ENCODE measurements at places on chromosomes 2 and 18.

DNA sequence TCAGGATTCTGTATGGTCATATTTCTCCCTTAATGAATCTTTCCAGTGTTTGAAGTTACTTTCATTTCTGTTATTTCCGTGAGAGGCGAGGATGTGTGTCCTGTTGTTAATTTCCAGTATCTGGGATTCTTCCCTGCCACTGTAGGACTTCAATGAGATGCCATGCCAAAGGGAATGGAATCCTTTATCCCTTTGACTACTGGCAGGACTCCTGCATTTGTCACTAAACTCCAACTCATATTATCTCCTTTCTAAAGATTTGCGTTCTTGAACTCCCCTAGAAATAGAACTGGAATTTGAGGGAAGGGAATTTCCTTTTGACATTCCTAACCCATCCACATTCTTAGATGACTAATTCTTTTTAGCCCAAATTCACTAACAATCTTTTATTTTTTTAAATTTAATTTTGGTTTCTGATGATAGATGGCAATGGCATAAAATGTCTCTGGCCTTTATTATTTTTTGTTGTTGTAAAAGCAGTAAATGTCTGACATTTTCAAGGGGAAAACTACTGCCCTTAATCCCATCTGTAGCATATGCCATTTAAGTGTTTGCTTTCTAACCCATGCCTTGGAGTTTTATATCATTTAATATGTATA is 87.8 kb upstream of the EML6 start:
- no peak for DNase-seq

- DNase-seq, result no peak
These were observed 19.0 kb downstream of the CLUL1 start for GRCh38 chr18:615773-616172.

DNA sequence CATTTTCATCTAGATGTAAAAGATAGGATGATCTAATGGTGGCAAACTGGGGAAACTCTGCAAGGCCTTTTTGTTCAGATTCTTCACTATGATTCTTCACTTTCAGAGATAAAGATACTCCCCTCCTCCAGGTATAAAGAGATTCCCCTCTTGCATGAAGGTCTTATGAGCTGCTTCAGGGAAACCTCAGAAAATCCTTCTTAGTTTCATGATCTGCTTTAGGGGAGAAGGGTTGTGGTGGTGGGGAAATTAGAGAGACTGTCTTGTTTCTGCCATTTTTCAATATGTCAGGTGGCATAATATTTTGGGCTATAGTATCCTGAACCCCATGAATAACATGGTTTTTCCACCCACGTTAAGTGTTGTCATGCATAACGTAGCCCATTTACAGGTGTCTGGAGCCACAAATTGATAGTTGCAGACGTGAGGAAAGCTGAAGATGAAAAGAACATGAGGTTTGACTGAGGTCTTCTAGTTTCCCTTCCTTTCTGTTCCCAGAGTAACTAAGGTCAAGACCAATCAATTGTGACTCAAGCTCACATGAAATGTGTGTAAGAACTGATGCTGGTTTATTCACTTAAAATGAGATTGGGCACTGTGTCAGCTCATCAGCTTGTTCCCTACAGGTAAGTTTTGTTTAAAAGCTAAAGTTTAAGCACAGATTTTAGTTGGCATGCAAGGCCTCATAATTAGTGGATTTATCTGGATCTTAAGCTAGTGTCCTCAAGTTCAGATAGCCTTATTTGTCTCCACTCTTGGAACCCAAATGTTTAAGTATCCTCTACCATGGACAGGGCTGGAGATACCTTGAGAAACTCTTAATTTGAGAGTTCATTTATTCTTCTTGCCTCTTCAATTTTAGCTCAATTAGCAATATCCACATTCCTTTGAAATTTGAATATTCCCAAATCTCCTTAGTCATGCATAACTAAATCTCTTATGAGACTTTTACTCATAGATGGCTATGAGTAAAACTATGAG is 304.5 kb upstream of the FANCL start:
- DNase-seq, result no peak

DNA sequence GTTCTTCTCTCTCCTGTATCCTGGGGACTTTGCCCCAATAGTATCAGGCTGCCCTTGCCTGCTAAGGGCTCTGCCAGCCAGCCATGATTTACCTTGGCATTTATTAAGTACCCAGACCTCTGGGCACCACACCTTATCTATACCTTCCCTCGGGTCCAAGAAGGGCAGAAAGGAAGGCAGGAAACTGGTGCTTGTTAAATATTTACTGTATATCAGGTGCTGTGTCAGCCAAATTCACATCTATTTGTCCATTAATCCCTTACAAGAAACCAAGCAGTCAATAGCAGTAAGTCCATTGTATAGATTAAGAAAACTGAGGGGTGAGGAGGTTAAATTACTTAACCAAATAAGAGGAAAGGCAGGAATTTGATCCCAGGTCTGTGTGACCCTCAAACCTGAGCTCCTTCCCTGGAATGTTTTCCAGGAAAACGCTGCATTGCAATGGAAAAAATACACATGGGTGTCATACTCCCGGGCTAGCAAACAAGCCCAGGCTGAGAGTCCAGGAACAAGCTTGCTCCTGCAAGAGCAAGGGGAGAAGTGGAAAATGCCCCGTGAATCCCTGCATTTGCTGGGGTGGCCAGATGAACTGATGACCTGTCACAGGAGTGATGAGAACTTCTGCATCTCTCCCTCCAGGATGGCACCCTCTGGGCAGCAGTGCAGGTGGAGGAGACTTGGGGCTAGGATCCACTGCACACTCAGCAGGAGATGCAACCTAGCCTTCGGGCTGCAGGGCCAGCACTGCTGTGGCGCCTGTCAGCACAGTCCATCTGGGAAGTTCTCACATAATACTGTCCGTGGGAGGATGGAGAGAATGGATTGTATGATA is 30.4 kb downstream of the CIB4 start:
- no peak for DNase-seq

GRCh38 chr2:204312105-204312504 is 233.2 kb upstream of the PARD3B start:
- no peak for DNase-seq

DNA sequence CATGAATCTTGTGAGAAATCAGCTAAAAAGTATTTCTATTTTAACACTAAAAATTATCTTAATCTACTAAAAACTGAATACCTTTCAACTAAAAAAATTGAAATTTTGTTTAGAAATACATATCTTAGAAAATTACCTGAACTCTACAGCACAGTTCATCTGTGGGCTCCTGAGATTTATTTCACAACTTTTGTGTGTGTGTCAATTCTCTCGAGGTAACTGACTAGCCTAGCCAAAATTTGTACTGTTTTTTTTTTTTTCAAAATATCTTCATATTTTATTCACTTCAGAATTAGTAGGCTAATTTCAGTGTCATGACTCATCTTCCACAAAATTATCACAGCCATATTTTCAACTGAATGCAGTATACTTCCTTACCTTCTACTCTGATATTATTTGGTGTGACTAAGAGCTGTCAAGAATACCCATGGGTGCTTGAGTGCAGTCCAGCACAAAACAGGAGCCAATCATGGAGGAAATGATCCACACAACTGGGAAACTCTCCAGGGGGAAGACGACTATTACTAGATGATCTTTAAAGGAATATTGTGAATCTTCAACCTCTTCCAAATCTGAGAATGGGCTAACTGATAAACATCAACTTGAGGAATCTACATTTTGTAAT is 174.6 kb downstream of the ZNF385B start:
- DNase-seq, result peak; percentile 28

DNA sequence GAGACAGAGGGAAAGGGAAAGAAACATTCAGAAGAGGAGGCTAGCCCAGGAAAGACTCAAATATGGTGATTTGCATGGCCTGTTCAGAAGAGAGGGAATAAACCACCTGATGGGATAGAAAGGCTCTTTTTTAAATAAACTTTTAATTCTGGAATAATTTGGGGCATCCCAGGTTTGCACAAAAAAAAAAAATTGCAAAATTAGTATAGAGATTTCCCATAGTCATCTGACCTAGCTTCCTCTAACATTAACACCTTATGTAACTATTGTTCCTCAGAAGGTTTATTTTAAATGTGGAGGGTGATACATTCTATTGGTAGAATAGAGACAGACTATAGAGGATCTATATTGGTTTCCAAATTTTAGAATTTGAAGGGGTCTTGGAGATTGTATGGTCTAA is 330.4 kb upstream of the SLC14A2 start:
- no peak for DNase-seq

DNA sequence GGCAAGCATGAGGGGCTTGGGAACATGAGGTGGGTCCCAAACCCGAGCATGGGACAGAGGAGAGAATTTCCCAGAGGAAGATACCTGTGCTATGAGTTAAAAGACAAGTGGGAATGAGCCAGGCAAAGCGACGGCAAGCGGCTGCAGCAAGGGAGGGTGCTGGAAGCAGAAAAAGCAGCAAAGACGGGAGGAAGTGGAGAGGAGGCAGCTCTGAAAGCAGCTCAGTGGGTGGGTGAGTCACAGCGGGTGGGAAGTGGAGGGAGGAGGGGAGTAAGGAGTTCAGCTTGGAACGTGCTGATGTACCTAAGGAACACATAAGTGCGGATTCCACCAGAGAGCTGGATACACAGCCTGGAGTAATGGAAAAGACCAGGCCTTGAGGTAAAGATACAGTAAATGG is 41.4 kb downstream of the THUMPD2 start:
- no peak for DNase-seq

GRCh38 chr2:110993557-110994231 is 127.0 kb upstream of the BCL2L11 start:
- no peak for DNase-seq

DNA sequence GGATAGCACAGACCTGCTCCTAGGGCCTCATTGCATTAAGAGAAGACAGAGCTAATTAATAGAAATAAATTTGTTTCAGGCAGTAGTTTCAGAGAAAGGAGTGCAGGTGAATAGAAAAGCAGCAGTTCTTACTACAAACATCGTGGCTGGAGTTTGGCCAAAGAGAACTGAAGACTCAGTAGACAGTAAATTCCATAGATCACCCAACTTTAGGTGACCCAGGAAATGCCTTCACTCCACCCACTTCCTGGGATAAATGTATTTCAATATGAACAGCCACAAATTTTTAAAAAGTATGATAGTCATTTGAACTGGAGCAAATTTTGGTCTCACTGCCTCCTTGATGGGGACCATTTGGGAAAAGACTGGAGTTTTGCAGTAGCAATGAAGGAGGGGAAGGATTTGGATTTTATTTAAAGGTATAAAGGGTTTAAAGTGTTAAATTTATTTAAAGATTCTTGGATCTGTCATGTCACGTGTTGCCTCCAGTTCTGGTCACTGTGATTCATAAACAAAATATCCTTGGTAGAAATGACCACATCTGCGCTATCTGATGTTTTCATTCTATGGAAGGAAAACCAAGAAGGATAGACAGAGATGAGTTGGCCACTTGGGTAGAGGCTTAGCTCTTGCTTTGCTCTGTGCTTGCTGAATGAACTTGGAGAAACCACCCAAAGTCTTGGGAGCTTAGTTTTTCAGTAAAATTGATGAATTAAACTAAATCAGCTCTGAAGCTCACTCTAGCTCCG is 390.2 kb downstream of the THSD7B start:
- DNase-seq, result no peak

GRCh38 chr2:133642791-133643191 is 74.5 kb upstream of the NCKAP5 start:
- DNase-seq, result no peak

DNA sequence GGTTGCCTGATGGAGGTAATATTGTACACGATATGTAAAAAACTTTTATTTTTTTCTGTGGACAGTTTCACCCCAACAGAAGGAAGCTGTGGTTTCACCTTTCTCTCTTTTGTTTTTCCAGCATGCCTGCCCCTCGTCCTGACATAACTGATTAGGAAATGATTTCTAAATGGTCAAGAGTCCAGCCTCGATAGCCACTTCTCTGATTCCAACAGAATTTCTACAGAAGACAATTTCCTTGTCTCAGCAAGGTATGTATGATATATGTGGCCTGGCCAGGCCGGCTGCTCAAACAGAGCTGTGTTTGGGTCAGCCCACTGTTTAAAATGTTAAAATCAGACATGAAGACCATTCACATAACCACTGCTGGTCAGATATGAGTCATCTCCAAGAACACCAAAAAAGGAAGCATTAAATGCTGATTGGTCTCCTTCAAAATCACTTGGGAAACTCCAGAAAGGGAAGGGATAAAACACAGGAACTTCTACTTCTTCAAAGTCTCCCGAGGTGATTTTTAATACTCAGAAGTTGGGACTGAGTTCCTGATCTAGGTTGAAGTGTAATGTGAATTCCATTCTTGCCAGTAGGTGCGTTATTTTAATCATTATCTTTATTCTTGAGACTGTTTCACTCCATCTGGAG is 22.3 kb downstream of the ATP8B1 start:
- DNase-seq, result no peak

DNA sequence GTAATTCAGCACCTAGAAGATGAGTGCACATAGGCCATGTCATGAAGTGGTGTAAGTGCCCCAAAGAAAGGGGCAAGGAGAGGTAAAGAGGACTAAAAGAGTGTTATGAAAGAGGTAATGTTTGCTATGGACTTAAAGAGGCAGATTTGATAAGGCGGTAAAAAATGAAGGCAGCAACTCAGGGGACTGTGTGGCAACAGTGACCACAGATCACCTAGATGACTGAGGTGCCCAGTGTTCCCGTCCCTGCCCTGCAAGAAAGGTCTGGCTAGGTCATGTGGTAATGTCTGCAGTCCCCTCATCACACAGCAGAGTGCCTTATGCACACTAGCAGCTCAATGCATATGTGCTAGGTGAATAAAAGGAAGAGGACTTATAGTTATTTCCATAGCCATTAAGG is 356.8 kb downstream of the LRRTM1 start:
- DNase-seq, result no peak

- DNase-seq, result no peak
These were observed 13.9 kb downstream of the CNDP2 start for GRCh38 chr18:74509856-74510769.
